ENCODE measurements at places on chromosomes 3 and 15.
A peak's percentile ranks its signal among the peaks of the same experiment; 100 is the strongest.

DNA sequence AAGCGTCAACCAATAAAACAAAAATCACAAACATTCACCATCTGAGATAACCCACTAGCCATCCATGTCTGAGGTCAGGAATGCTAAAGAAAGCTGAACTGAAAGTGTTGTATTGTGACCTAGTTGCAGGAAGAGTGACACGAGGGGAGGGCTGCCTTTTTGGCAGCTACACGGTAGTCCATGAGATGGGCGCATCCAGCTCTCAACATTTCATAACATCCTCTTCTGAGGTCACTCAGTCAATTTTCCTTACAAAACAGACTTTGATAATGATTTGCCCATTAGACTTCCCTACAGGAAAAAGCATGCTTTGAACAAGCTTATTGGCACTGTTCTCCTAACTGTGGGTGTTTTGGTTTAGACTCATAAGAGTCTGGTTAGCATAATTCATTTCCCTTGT, 15.4 kb upstream of the SHF start:
- no peak for DNase-seq

GRCh38 chr3:119428538-119428937, 34.9 kb downstream of the TMEM39A start:
- no peak for DNase-seq

GRCh38 chr15:68409736-68410370, 22.1 kb downstream of the ITGA11 start:
- no peak for DNase-seq

DNA sequence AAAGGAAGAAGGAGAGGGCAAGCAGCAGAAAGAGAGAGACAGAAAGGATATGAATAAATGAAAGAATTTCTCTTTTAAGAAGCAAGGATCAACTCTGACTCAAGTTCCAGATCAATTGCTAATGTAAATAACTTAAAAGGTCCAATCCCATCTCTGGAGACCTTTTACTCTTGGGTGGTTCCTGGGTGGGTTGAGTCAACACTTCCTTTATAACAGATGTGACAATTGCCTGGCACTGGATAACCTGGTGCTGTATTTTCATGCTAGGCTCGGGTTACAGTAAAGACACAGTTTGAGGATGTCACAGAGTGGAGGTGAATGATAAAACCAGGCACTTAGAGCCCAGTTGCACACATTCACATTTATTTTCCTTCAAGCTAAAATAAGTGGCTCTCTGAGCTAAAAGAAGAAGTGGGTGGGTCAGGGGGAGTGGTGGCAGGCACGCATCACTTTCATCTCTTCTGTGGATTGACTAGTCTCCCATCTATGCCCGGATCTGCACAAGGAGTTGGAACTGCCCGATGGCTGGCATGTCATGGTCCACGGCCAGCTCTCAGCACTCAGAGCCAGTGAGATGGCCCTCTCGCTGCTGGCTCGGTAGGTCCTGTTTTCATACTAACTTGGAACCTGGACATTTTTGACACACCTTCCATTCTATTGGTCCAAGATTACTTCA, 465.8 kb downstream of the FOXP1 start:
- DNase-seq = no peak

- peak; percentile 87 for DNase-seq
Observed at GRCh38 chr15:71114887-71115566, at the start of gene THSD4. TSS of gene THSD4 (plus strand) at chr15:71115471.

GRCh38 chr3:183837390-183837789, 12.0 kb upstream of the MAP6D1 start:
- DNase-seq = no peak

GRCh38 chr3:137582484-137582883, 181.6 kb upstream of the SOX14 start:
- no peak for DNase-seq

DNA sequence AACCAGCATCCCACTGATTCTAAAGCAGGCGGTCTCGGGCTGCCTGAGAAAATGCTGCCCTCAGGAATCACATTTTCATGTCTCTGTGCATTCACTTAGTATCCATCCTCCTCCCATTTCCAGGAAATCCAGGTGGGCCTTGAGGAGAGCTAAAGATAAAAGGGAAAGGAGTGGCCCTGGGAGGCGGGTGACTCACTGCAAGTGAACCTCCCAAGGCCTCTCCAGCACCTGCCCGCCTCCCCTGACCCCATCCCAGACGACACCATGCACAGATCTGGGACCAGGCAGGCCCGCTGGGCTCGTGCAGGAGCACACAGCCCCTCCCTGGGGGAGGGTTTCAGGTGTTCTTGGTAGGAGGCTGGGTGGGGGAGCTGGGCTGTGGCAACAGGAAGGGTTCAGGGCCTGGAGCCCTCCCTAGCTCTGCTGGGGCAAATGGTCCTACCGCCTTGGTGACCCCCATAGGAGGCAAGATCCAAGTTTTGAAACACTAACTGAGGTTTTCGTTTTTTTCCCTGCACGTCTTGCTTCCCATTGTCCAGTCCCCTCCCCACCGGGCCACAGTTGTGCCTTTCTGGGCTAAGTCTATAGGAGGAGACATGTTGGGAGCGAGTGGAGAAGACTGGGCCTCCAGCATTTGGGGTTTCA, 22.2 kb downstream of the MELTF start:
- no peak for DNase-seq

DNA sequence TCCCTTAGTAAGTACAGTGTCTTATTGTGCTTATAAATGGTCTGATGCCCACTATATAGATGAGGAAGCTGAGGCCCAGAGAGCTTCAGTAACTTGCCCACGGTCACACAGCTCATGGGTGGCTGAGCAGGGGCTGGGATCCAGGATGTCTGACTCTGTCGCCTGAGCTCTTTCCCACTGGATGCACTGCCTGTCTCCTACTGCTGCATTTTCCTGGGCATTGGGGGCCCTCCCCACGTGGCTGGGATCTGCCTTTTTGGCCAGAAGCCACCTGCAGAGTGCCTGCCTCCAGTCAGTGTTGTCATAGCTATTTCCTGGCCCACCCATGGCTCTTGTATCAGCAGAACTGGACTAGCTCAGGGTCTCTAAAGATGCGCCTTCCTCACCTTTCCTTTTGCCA, 57.5 kb upstream of the TAMM41 start:
- DNase-seq = no peak

- no peak for DNase-seq
Observed at GRCh38 chr15:47663101-47663500, 54.2 kb upstream of the SEMA6D start.

GRCh38 chr15:51131596-51132290, 37.0 kb upstream of the TNFAIP8L3 start:
- no peak for DNase-seq

DNA sequence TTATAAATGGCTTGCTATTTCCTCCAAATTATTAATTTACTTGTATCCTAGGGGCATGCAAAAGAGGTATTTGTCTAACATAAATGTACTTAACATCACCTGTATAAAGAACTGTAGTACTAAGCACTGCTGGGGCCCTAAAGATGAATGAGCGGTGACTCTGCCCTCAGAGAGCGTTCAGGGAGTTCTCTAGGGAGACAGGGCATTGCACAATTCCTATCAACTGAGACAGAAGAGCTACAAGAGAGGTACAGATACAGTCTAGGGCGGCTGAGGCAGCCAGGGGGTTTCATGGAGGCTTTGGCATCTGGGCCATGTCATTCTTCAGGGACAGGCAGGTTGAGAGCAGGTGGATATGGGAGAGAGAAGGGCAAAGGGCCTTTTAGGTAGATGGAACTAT, 39.9 kb upstream of the PARL start:
- no peak for DNase-seq

DNA sequence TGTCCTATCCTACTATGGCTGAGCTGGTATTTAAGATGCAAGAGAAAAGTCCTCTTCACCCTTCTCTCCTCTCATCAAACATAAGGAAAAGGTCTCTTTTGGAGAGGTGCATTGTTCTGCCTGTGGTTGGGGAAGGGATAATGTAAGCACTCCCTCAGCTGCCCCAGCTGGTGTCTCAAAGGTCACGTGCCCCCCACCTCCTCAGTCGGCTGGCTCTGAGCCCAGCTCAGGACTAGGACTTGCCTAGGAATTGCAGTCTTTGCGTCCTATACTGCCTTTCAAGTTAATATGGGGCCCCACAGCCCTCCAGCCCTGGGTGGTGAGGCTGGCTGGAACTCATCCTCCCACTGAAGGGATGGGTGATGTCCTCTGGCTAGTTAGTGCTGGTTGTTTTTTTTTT, 29.7 kb downstream of the OR4F15 start:
- DNase-seq = no peak

- no peak for DNase-seq
Observed at GRCh38 chr15:86062646-86063243, 16.9 kb upstream of the AGBL1 start.

GRCh38 chr3:139674571-139675260, 3.1 kb downstream of the NMNAT3 start:
- DNase-seq = no peak

- no peak for DNase-seq
Observed at GRCh38 chr3:197613199-197613598, 57.4 kb upstream of the BDH1 start.

- DNase-seq = no peak
Observed at GRCh38 chr3:99119385-99119784, 217.9 kb upstream of the DCBLD2 start.

- DNase-seq = no peak
Observed at GRCh38 chr3:113105966-113106660, 105.2 kb upstream of the BOC start.
